A549 treated with dexamethasone at 1 μM for 4 hours (cell line): ENCODE measurements at places on chromosomes 6 and 20. TPM values are rescaled to one million over a fixed set of nuclear protein-coding genes. Genes with fewer than 3 reads are reported as not detected.

The ETV7 gene
- total RNA-seq, result 0.09 to 0.28 TPM (median 0.13 TPM) in 5 replicates

The TCF21 gene
- 0.02 to 0.06 TPM (median 0.04 TPM) in 4 of 5 replicates, not detected in the other for total RNA-seq

The HFE gene
- total RNA-seq, result 11.0 to 15.1 TPM (median 14.1 TPM) in 5 replicates

The SLC32A1 gene
- 0.04 TPM in 1 of 5 replicates, not detected in the others for total RNA-seq

The FAXC gene
- total RNA-seq, result 6.3 to 7.8 TPM (median 7.2 TPM) in 5 replicates

The BTN1A1 gene
- total RNA-seq, result not detected in 5 replicates

The NCOA5 gene
- total RNA-seq, result 17.6 to 27.3 TPM (median 22.9 TPM) in 5 replicates

The SLC17A2 gene
- not detected in 5 replicates for total RNA-seq

The ERVFRD-1 gene
- total RNA-seq, result not detected in 5 replicates

The FGD2 gene
- total RNA-seq, result not detected in 5 replicates

The GABRR2 gene
- total RNA-seq, result 0.05 to 0.07 TPM in 2 of 5 replicates, not detected in the others

The HSPA1L gene
- 1.1 to 1.8 TPM (median 1.7 TPM) in 5 replicates for total RNA-seq

The HLA-DOB gene
- 0.08 to 0.21 TPM (median 0.09 TPM) in 3 of 5 replicates, not detected in the others for total RNA-seq

The BPI gene
- not detected in 5 replicates for total RNA-seq

The TPD52L2 gene
- 125 to 135 TPM (median 132 TPM) in 5 replicates for total RNA-seq

The TTK gene
- 17.9 to 22.0 TPM (median 19.0 TPM) in 5 replicates for total RNA-seq

The BCAS1 gene
- 0.44 to 0.69 TPM (median 0.64 TPM) in 5 replicates for total RNA-seq

The PLAGL2 gene
- 17.2 to 22.5 TPM (median 19.9 TPM) in 5 replicates for total RNA-seq

The OTOR gene
- total RNA-seq, result not detected in 5 replicates

The PABPC1L gene
- total RNA-seq, result 7.9 to 18.0 TPM (median 13.1 TPM) in 5 replicates

The EYA4 gene
- 7.5 to 13.5 TPM (median 10.8 TPM) in 5 replicates for total RNA-seq

The PPP1R11 gene
- total RNA-seq, result 37.8 to 43.5 TPM (median 41.4 TPM) in 5 replicates

The GTSF1L gene
- not detected in 5 replicates for total RNA-seq

The PCIF1 gene
- 24.6 to 32.6 TPM (median 31.8 TPM) in 5 replicates for total RNA-seq

The TFB1M gene
- total RNA-seq, result 8.0 to 8.7 TPM (median 8.2 TPM) in 5 replicates

The SCRT2 gene
- total RNA-seq, result 0.04 TPM in 1 of 5 replicates, not detected in the others

The PLEKHG1 gene
- 0.39 to 0.75 TPM (median 0.65 TPM) in 5 replicates for total RNA-seq

The TCF19 gene
- total RNA-seq, result 11.7 to 16.7 TPM (median 15.3 TPM) in 5 replicates

The ULBP1 gene
- total RNA-seq, result 0.76 to 1.4 TPM (median 1.0 TPM) in 5 replicates

The GMEB2 gene
- 7.3 to 10.5 TPM (median 10.1 TPM) in 5 replicates for total RNA-seq

The GSTA3 gene
- total RNA-seq, result not detected in 5 replicates
